Right lung (tissue), 10 donors: ENCODE measurements at places on chromosomes 3 and 15.
A peak's percentile ranks its signal among the peaks of the same experiment; 100 is the strongest.

GRCh38 chr3:40847551-40847992, 322.8 kb downstream of the ZNF621 start:
- no peak for DNase-seq

DNA sequence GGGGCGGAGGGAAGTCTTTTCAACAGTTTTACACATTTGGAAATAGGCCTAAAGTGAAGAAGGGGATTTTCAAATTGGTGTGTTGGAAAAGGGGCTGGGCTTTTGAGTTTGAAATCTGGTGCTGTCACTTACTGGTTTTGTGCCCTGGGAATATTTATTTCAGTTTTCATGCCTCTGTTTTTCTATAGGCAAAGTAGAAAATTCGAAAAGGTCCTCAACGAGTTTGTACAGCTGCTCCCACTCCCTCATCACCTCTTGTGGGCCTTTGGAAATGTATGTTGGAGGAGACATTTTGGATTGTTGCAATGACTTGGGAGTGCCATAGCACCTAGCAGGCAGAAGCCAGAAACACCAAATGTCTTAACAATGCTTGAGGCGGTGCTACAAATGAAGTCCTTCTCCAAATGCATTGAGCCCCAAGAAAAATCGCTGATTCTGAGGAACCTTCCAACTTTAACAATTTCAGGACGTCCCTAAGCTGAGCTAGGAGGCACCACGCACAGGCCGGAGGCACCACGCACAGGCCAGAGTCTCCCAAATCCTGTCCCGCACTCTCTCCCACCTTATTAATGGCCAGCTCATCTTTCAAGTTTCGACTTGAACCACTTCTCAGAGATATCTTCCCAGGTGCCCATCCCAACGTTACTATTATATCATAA, 639 bp upstream of the POLR2M start:
- DNase-seq = no peak

GRCh38 chr3:103609472-103609871, 1174.7 kb downstream of the ZPLD1 start:
- no peak for DNase-seq

DNA sequence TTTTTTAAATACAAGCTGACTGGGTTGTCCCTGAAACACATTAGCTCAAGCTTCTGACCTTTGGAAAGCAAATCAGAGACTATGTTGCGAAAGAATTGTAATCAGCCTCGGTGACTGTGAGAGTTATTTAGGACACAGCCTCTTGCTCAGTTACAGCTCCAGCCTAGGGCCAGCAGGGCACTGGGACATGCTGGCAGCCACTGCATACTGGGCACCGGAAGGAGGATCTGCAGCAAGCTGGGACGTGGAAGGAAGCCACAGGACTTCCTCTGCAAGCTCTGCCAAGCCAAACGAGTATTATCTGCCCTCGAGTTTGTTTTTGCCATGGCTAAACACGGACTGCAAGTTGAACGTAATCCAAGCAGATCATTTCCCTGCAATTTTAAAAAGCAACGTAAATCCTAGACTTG, 24.4 kb upstream of the COPG1 start:
- peak; percentile 73 for DNase-seq

DNA sequence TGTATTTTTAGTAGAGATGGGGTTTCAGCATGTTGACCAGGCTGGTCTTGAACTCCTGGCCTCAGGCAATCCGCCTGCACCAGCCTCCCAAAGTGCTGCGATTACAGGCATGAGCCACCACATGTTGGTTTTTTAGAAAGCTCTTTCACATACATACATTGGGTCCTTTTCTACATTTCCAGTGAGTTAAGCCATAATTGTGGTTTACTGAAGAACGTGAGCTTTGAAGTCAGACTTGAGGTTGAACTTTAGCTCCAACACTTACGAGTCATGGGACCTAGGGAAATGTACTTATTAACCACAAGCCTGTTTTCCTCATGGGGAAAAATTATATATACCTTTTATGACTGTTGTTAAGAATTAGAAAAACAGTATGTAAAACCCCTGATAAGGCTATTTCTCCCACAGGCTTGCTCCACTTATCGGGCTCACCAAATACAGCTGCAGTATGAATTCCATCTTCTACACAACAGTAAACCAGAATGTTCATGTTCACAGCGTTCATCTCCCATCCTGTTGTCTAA, 39.0 kb downstream of the GPR160 start:
- DNase-seq = no peak

GRCh38 chr3:7573330-7573729, 712.4 kb downstream of the GRM7 start:
- no peak for DNase-seq
